ENCODE measurements at places on chromosomes 4 and X.
A peak's percentile ranks its signal among the peaks of the same experiment; 100 is the strongest.

DNA sequence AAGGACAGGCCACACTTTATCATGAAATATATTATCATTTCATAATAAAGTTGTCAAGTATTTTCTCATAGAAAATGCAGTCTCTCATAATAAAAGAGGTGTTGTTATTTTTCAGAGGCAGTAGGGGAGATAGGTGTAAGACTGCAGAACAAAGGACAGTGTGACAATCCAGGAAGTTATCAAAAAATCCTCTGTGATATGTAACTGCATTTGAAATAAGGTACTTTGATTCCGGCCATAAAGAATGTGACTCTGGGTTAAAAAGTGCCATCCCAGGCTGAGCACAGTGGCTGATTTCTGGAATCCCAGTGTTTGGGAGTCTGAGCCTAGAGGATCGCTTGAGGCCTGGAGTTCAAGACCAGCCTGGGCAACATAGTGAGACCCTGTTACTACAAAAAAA, 37.6 kb upstream of the TMPRSS11B start:
- DNase-seq, result no peak

DNA sequence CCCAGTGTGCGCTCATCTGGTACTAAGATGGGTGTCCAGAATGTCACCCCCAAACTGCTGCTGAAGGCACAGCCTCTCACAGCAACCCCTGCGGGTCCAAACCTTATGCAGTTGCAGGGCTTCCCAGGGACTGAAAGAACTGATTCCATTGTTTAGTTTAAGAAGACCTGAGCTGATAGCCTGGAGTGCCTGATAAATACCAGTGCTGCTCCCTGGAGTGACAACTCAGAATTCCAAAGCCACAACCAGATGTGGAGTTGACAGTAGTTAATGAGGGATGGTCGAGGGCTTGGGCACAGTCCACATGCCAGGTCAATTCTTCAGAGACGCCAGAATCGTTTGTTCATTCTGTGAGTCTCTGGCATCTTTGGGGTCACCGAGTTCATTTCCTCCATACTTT, 71.2 kb downstream of the LNX1 start:
- DNase-seq, result no peak

DNA sequence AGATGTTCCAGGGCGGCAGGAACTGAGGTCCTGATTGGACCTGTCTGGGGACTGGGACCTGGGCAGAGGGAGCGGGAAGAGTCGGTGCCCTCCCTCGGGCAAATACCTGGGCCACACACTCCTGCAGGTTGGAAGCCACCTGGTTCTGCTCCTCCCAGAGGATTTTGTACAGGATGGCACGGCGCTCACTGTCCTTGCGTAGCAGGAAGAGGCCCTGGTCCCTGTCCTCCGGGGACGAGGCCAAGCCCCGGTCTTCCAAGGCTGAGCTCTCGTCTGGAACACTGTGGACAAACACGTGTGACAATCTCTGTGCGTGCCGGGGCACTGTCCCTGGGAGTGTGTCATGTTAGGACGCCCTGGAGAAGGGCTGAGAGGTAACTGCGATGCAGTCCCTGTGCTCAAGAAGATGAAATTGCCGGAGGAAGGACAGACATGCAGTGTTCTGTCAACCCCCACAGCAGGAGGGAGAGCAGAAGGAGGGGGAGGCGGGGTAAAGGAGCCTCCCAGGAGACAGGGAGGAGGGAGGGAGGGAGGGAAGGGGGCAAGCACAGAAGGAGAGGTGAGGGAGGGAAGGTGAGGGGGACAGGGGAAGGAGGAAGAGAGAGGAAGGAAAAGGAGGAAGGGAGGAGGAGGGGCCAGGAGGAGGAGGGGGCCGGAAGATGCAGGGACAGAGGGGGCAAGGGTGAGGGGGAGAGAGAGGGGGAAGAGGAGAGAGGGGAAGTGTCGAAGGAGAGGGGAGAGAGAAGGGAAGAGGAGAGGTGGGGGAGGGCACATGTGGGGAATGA, 29.0 kb downstream of the PDHA1 start:
- DNase-seq, result no peak

GRCh38 chr4:104571341-104571740, 76.6 kb upstream of the CXXC4 start:
- DNase-seq, result no peak

GRCh38 chr4:2512396-2513135, 23.9 kb upstream of the FAM193A start:
- DNase-seq, result no peak

- DNase-seq, result no peak
These were observed 60.8 kb upstream of the FHL1 start for GRCh38 chrX:136086521-136086920.

DNA sequence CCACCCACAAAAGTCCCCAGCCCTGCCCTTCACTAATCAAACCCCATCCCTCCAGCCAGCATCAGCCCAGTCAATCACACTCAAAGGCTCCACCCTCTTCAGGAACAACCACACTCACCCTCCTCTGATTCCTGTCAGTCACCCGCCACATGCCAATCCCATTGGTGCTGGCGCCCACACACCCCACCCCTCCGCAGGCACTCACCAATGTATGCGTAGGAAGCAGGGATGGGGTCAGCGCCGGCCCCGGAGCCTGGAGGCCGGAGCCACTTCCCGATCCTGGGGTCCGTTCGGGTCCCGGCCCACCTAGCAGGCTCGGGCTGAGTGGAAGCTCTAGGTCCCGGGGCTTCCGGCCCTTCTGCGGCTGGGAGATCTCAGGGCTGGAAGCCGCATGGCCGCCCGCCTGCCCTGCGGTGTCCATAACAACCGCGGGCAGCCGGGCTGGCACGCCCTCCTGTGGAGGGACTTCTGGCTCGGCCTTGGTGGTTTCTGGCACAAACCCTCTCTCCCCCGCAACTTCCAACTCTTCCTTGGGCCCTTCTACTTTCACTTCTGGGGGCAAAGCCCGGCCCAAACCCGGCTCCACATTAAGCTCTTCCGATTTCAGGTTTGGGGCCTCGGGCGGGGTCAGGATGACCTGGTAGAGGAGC, 7.9 kb upstream of the CFP start:
- DNase-seq, result peak; percentile 69

GRCh38 chr4:38310446-38311043, 350.3 kb downstream of the PTTG2 start:
- peak; percentile 43 for DNase-seq

- DNase-seq, result no peak
These were observed 83.9 kb downstream of the MAMLD1 start for GRCh38 chrX:150446995-150447394.

DNA sequence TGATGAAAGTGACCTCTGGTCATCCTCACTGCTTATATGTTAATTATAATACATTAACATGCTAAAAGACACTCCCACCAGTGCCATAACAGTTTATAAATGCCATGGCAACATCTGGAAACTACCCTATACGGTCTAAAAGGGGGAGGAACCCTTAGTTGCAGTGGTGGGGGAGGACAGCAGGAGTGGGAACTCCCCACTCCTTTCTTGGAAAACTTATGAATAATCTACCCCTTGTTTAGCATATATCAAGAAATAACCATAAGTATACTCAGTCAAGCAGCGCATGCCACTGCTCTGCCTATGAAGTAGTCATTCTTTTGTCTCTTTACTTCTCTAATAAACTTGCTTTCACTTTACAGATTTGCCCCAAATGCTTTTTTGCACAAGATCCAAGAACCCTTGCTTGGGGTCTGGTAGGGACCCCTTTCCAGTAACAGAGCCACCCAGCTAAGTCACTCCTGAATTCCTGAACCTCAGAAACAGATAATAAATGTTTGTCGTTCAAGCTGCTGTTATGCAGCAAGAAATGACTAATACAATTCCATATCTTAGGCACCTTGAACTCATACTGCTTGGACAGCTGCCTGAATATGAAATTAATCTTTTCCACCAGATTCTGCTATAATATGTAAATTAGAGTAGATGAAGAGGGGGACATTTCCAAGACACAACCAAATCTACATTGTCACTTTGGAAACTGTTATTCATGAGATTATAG, 14.4 kb upstream of the REPS2 start:
- DNase-seq, result no peak

DNA sequence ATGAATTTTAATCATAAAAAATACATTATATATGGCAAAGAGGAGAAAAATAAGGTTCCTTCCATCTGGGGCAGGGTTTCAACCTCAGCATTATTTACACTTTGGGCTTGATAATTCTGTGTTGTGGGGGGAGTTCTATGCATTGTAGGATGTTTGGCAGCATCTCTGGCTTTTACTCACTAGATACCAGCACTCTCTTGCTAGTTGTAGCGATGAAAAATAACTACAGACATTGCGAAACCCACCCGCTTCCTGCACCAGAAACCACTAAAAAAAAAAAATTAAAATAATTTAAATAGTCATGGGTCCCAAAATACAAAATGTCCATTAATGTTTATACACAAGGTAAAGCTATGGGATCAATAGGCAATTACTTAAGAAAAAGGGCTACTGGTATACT, 52.7 kb downstream of the PPP3CA start:
- no peak for DNase-seq

GRCh38 chrX:3963980-3964379, 250.5 kb upstream of the PRKX start:
- no peak for DNase-seq

DNA sequence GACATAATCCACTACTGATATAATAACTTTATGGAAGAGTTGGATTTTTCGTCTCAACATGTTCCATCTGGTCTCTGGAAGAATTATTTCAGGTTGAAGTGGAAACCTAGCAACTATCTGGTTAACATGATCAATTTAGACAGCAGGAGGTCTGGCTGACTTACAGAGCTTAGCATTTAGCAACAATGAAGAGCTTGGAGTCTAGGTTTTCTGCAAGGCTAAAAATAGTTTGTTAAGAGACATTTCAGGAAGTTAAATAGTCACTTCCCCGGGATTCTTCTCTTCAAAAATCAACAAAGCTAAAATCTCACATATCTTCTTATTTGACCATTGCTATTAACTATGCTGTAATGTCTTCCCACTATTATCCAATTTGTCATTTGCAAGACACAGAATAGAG, 418.6 kb upstream of the DIPK2B start:
- DNase-seq, result no peak

DNA sequence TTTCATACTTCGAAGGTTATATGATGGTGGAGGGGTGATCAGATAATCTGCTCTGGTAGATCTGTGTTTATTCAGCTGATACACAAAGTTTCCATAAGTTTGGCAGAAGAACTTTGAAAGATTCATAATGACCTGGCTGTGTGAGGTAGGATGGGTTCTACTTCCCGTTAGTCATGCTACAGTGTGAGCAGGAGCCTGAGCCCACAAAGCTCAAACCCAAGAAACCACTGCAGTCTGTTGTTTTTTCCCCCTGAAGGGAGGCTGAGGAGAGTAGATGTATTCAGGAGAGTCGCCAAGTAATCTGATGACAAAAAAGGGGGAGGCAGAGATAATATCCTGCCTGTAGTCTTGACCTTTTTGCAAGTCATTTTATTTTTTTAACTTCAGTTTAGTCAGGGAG, 52.8 kb upstream of the PPP3CA start:
- DNase-seq, result no peak

DNA sequence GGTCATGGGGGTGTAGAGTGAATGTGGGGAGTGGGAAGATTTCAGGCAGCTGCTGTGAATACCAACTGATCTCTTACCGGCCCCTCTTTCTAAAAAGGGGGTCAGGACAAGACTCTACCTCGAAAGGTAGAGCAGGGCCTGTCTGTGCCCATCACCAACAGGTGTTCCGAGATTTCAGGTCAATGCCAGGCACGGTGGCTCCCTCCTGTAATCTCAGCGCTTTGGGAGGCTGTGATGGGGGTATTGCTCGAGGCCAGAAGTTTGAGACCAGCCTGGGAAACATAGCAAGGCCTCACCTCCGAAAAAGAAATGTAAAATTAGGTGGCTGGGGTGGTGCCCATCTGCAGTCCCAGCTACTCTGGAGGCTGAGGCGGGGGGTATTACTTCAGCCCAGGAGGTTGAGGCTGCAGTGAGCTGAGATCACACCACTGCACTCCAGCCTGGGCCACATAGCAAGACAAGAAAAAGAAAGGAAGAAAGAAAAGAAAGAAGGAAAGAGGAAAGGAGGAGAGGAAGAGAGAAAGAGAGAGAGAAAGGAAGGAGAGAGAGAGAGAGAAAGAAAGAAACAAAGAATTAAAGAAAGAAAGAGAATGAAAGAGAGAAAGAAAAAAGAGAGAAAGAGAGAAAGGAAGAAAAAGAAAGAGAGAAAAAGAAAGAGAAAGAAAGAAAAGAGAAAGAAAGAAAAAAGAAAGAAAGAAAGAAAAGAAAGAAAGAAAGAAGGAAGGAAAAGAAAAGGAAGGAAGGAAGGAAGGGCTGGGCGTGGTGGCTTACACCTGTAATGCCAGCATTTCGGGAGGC, 50.1 kb downstream of the CRLF2 start:
- no peak for DNase-seq

DNA sequence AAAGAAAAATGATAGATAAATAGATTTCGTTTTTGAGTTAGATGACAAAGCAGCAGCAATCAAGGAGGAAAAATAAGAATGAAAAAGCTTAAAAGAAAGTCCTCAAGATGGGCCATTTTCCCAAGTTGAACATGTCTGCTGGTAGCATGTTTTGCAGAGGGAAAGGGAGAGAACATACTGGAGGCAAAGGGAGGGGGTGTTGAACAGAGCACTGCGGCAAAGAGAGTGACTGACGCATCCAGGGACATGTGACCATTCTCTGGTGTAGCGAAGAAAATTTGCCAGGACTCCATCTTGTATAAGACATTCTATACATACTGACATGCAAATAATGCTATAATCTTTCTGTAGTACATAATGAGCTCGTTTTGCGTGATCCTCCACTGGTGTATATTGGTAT, 1.2 kb downstream of the LINC00632 start:
- no peak for DNase-seq

GRCh38 chr4:37109756-37110155, 134.8 kb upstream of the NWD2 start:
- DNase-seq, result no peak

GRCh38 chr4:185322803-185323202, 72.9 kb downstream of the LRP2BP start:
- DNase-seq, result no peak

DNA sequence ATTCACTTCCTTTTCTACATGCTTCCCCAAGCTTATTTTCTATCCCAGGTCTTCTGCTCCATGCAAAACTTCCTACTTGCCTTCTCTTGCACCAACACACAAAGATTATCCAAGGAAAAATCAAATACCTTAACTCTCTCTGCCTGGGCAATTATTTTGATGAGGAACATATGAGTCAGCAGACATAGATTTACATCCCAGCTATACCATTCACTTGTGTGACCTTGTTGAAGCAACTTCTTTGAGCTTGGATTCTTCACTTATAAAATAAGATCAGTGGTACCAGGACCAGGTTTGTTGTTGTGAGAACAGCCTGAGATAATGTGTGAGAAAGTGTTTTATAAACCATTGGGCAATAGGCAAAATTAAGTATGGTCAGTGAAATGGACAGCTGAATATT, 39.1 kb upstream of the TMEM192 start:
- no peak for DNase-seq

GRCh38 chr4:8044699-8045098, 105.0 kb upstream of the AFAP1 start:
- DNase-seq, result no peak

DNA sequence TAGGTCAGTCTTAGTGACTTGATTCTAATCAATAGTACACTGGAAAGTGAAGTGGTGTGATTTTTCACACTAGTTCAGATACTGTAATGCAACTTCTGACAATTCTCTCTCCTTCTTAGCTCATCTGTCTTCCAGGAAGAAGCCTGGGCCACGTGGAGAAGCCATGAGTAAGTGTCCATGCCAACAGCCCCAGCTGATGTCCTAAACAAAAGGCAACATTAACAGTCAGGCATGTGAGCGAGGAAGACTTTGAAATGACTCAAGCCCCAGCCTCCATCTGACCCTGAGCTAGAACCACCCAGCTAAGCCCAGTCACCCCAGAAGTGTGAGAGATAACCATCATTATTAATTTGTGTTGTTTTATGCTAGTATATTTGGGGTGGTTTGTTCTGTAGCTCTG, 115.7 kb upstream of the MAGEB16 start:
- no peak for DNase-seq

GRCh38 chr4:150078041-150078578, at the start of gene DCLK2:
Gene DCLK2 (plus strand): TSS chr4:150078445. CDS start chr4:150079028, 583 bp downstream.
- DNase-seq, result peak; percentile 13
